ENCODE measurements at places on chromosomes 2 and 18. TPM values are rescaled to one million over a fixed set of nuclear protein-coding genes. Genes with fewer than 3 reads are reported as not detected.

- peak; percentile 90 for DNase-seq
Observed at GRCh38 chr2:86790676-86791572, at the start of gene CD8A. CD8A (minus strand) TSS chr2:86790913; CDS start chr2:86790825, 88 bp downstream.

Gene RESP18
- not detected for total RNA-seq

Gene GKN2
- total RNA-seq, result not detected

GRCh38 chr2:109151519-109151918 is 22.5 kb downstream of the SH3RF3 start:
- DNase-seq, result no peak

- no peak for DNase-seq
Observed at GRCh38 chr18:61869636-61870035, 23.2 kb downstream of the RNF152 start.

DNA sequence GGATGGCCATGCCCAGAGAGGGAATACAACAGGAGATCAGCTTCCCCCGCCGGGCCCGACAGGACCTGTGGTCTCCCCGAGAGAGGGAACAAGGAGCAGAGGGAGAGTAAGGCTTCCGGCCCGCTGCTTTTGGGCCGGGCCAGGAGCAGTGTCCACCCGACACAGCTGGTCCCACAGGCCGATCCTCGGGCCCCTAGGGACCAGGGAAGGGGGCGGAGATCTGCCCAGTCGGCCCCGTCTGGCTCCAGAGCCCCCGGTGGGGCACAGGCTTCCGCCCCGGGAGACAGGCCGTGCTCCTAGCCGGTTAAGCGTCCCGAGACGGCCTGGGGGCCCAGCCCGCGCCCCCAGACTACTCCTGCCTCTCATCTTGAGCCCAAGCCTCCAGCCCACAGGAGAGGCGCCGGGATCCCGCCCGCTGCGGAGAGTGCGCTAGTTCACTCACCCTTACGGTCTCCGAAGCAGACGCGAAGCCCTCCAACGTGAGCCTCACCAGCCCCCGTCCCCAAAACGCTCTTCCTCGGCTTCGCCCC is at the start of gene MCFD2:
Gene MCFD2 (minus strand): TSS at position 526 of the 530 bp plus-strand sequence. CDS start 6,635 bp downstream, outside the sequence.
- peak; percentile 93 for DNase-seq

DNA sequence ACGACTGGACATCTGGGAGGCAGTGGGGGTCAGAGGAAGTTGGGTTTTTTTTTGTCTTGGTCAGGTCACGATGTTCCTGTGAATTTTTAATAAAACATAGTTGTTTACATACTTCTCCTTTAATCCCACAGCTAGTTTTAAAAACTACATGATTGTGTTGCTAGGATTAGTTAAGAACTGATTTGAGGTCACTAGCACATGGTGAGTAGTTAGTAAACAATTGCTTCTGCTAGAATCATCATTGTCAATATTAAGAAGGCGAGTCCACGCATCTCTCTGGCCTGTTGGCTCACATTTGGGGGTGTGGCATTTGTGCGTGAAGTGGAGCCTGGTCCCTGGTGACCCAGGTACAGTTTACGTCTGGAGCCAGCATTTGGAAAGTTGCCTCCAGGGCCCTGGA is 59.4 kb downstream of the AGAP1 start:
- no peak for DNase-seq

- no peak for DNase-seq
Observed at GRCh38 chr2:230383453-230383852, 32.5 kb upstream of the SP100 start.

DNA sequence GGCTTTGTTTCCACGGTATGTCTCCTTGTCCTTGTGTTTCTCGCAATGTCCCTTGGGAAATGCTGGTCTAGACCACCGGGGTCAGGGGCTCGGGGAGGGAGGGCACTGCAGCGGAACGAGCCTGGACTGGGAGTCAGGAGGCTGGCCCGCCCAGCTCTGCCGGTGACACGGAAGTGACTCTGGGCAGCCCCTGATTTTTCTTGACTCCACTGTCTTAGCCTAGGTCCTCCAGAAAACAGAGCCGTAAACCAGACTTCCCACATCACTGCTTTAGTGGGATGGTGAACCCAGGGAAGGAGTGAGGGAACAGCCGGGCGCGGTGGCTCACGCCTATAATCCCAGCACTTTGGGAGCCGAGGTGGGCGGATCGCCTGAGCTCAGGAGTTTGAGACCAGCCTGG is 144.2 kb downstream of the ASB1 start:
- no peak for DNase-seq

Gene SCN9A
- total RNA-seq, result 7.8 TPM

DNA sequence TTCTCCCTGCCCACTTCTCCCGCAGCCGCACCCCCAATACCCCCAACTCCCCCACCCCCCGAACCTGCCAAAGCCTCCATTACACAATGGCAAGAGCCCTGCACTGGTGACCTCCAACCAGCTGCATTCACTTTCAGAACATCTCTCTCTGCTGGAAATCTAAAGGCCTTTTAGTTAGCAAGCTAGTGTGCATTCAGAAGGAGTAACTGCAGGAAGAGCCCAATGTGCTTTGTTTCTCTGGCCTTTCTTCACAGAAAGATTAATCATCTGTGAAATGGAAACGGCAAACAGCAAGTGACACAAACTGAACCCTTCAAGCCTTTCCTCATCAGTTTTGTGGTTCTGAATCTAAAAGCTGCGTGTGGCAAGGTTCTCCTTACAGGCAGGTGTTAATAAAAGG is 124.2 kb downstream of the OLA1 start:
- DNase-seq, result no peak

GRCh38 chr18:22163416-22164161 is 5.8 kb upstream of the GATA6 start:
- no peak for DNase-seq

Gene GCG
- not detected for total RNA-seq

Gene MALL
- 5.0 TPM for total RNA-seq

- no peak for DNase-seq
Observed at GRCh38 chr2:224407241-224407701, 5.4 kb upstream of the FAM124B start.

DNA sequence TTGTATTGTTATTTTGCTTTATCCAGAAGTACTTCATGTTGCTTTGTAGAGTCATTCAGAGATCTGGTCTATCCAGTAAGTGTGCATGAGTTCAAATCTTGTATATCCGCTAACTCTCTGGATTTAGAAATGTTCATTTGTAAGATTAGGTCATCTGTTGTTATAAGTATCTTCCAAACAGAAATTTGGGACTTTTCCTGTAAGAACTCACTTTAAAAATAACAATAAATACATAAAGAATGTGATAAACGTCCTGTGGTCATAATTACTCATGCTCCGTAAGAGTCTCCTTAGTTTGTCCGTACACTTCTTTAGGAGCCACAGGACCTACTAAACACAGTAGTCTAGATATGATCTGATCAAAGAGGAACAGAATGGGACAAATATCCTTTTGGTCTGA is 699.9 kb upstream of the SLC8A1 start:
- DNase-seq, result no peak

Gene LBX2
- total RNA-seq, result 0.99 TPM

DNA sequence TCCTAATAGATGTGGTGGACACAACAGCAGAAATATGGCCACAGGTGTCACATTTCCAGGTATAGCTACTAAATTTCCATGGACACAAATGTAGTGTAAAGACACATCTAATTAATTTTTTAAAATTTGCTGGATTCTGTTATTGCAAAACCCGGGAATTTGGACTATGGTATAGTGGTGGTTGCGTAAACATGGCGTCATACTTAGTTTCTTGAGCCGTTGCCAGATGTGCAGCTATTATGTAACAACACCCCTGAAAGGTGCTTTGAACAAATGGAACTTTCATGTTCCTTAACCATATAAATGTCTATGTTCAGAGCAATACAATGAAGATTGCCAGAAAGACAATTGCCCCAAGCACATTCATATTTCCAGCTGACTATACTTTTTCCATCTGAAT is 85.9 kb downstream of the HRH4 start:
- no peak for DNase-seq

DNA sequence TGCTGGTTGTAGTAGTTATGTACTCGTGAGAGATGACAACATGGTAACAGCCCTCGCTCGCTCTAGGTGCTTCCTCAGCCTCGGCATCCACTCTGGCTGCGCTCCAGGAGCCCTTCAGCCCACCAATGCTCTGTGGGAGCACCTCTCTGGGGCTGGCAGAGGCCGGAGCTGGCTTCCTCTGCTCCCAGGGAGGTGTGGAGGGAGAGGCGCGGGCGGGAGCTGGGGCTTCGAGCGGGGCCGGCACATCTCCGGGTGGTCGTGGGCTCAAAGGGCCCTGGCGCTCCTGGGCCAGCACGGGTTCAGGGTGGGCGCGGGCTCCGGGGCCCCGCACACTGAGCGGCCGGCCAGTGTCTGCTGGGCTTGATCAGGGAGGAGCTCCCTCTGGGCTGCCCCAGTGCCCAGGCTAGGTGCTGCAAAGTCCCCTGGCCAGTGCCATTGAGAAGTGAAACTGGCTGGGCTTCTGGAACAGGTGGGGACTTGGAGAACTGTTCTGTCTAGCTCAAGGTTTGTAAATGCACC is 1012.1 kb downstream of the CNTNAP5 start:
- no peak for DNase-seq

DNA sequence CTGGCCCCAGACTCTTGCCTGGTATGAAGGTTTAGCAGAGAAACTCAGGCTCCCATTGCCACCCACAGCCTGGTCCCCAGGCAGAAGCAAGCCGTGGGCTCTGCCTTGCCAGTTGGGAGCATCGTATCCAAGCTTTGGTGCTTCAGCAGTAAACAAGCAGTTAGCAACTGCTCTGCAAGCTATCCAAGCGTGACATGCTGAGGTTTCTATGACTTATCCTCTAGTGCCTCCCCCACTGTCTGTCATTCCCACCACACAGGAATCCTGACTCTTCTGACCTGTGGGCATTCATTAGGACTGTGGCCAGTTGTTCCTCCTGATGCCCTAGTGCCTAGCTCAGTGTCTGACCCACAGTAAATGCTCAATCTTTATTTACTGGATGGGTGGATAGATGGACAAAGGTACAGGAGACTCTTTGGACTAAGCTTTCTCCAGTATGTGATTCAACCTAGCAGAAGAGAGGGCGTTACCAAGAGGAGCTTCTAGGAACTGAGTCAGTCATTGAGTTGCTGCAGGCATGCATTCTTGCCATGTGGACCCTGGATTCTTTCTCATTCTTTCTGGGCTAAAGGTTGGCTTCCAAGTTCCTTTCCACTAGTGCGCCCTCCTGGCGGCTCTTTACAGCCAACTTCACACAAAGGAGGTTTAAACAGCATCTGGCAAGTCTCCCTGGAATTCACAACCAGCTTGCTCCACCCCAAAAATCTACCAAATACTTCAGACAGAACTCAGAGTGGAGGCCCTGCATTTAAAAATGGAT is 40.6 kb upstream of the MRPL19 start:
- DNase-seq, result peak; percentile 39

DNA sequence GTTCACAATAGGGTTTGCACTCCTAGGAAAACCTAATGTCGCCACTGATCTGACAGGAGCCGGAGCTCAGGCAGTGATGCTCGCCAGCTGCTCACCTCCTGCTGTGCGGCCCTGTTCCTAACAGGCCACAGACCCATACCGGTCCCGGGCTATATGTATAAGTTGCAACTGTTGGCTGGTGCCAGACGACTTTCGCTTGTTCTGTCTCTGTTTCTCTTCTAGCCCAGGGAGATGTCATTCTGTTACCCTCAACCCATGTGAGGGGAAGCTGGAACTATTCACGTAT is 170.3 kb downstream of the BCL2 start:
- DNase-seq, result no peak

Gene VWA3B
- total RNA-seq, result not detected
